ENCODE measurements at places on chromosomes 12 and 14.

- no peak for DNase-seq
These were observed 9.0 kb downstream of the HPD start for GRCh38 chr12:121849665-121850064.

- DNase-seq = peak; percentile 97
These were observed 29.5 kb downstream of the RAB35 start for GRCh38 chr12:120086801-120087621.

GRCh38 chr12:72982356-72982755 lies 710.2 kb downstream of the TRHDE start:
- DNase-seq = no peak

GRCh38 chr12:10052193-10052913 lies 21.9 kb downstream of the CLEC9A start:
- no peak for DNase-seq

DNA sequence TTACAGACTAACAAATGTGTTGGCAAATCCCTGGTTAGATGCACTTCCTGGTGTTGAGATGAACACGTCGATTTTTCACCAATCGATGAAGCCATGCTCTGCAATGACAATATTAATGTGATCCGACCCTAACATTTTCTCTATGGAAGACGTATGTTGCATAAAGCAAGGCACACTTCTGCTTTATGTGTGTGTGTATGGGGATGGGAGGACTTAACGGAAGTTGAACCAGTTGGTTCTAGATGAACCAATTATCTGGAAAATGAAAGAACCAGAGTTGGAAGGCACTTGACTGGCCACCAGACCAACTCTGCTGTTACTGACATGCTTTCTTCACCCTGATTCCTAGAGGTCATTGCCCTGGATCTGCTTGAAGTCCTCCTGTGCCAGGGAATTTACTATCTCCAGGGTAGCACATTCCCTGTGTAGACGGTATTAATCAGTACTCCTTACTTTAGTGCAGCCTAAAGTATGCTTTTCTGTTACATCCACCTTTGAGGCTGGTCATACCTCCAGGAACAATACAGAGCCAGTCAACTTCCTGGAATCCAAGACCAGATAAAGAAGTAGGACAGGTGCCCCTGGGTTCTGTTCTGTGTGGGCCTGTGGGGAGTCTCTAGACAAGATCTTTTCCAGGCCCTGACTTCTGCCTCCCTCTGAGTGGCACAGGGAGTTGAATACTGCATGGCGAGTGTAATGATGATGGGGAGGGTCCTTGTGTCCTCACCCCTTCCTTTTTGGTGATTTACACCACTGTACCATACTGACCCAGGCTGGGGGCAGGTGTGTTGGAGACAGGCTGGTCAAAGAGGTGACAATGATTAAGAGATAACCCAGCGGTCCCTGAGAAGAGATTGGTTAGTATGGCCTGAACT lies 4.1 kb downstream of the SDR39U1 start:
- no peak for DNase-seq

- DNase-seq = no peak
These were observed 24.8 kb upstream of the MTHFD1 start for GRCh38 chr14:64363265-64363846.

GRCh38 chr14:71590131-71590530 lies 342.1 kb upstream of the RGS6 start:
- DNase-seq = no peak

All from HS-27A (cell line).